ENCODE measurements at places on chromosomes 16 and 17. TPM values are rescaled to one million over a fixed set of nuclear protein-coding genes. Genes with fewer than 3 reads are reported as not detected.

TSNAXIP1 gene
- polyA plus RNA-seq: 0.80 TPM

TSPAN10 gene
- 0.99 TPM for polyA plus RNA-seq

TMEM204 gene
- 20.1 TPM for polyA plus RNA-seq

PRSS21 gene
- polyA plus RNA-seq: not detected

SDK2 gene
- polyA plus RNA-seq: 35.7 TPM

ANKRD40CL gene
- polyA plus RNA-seq: not detected

TRIM16 gene
- 38.9 TPM for polyA plus RNA-seq

PRSS27 gene
- polyA plus RNA-seq: 1.6 TPM

CSH2 gene
- 0.69 TPM for polyA plus RNA-seq
